Stimulated activated memory B cell treated with anti-CD40 and anti-IgM and Interleukin-4, amounts not matched to agents 10 μg/mL and 1 μg/mL and 100 μg/mL, for 72 hours (primary cell): ENCODE measurements at places on chromosomes 12 and 14.

GRCh38 chr14:92970271-92970670 is 47.3 kb downstream of the CHGA start:
- no peak for ATAC-seq

GRCh38 chr12:131274061-131274460 is 320.4 kb downstream of the ADGRD1 start:
- ATAC-seq = no peak

DNA sequence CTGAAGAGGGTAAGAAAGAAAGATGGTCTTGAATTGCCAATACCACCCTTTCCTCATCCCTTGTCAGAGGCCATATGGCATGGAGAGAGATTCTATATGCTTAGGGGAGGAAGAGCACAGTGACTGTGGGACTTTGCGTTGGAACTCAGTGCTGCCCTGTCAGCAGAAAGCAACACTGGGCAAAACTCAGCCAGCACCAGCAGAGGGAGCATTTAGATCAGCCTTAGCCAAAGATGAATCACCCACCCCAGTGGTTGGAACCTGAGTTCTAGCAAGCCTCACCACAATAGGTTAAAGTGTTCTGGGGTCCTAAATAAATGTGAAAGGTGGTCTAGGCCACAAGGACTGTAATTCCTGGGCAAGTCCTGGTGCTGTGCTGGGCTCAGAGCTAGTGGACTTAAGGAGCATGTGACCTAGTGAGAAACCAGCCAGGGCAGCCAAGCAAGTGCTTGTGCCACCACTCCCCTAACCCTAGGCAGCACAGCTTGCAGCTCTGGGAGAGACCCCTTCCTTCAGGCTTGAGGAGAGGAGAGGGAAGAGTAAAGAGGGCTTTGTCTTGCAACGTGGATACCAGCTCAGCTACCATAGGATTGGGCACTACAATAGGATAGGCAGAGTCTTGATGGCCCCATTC is 11.4 kb upstream of the BCAT1 start:
- ATAC-seq = peak; percentile 75

DNA sequence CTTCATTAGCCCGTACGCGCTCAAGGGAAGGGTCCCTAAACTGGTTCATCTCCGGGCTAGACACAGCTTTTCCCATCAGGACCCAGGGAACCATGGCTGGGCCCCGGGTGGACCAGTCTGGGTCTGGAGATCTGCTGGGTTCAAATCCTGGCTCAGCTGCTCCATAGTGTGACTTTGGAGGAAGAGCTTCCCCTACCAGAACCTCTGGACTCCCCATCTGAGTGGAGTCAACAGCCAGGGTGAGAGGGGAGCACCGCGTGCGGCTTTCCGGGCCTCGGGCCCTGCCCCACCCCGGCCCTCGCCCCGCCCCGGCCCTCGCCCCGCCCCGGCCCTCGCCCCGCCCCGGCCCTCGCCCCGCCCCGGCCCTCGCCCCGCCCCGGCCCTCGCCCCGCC is 41.2 kb downstream of the BEGAIN start:
- ATAC-seq = peak; percentile 52

GRCh38 chr14:73026243-73026844 is 562 bp downstream of the ZFYVE1 start:
- ATAC-seq = peak; percentile 1
